ENCODE measurements at places on chromosomes 1 and 21.

- DNase-seq: no peak
Measured at GRCh38 chr21:32534113-32534512, 51.2 kb downstream of the TCP10L start.

DNA sequence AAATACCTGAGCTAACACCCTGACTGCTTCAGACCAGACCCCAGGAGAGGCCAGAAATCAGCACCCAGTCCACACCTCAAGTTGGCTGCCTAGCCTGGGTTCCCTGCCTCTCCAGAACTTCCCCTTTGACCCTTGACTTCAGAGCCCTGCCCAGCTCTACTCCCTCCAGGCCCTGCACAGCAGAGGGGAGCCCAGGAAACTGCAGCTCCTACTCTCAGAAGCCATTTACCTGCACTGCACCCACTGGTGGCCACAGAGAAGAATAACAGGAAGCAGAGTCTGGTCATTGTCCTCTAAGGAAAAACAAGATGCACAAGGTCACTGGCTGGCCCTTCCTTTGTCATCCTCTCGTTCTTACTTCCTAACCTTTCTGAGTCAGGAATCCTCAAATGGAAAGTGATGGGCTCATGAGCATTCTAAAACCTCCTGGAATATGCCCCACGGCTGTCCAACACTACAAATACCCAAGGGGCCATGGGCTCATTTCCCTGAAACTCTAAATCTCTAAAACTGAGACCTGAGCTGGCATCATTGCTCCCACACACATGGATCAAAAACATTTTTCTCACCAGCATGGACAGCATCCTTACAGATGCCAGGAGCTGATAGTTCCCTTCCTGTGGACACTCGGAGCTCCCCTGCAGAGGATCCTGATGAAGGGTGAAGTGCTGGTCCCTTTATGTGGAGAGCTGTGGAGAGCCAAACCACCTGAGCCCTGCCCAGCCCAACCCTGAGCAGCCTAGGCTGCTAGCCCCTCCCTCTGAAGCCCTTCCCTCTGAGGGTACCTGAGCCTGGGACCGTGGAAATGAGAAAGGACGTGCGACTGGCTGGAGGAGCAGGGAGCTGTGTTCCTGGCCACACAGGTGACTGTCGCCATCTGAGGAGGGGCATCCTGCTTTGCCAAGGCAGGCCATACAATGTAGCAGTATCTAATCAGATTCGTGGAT lies at the start of gene ITLN2:
ITLN2 (minus strand) TSS at position 652 of the 947 bp plus-strand sequence; CDS start at position 584, 68 bp downstream.
- DNase-seq: no peak

GRCh38 chr1:235291599-235292091 lies 36.3 kb downstream of the ARID4B start:
- no peak for DNase-seq

DNA sequence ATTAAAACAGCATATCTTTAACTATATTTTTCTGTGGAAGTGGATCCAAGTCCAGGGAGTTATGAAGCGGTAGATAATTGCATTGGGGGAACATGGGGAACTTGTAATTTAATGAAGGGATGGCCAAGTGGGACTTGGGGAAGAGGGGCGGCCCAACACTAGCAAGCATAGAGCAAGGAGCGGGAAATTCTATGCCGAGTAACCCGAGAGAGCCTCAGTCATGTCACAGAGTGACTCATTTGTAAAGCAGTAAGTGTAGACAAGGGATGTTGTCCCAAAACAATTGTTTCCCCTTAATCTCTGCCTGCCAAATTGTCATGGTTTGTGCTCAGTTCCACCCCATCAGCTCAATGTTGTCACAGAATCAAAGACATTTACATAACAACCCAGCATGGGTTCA lies 620.1 kb downstream of the AJAP1 start:
- DNase-seq: no peak

GRCh38 chr1:18628511-18628910 lies 2.1 kb upstream of the PAX7 start:
- no peak for DNase-seq

Measured in substantia nigra (tissue), 51 donors.